Calu3 (cell line): ENCODE measurements at places on chromosomes 12 and 14. TPM values are rescaled to one million over a fixed set of nuclear protein-coding genes. Genes with fewer than 3 reads are reported as not detected.

- DNase-seq: no peak
Observed at GRCh38 chr12:97940629-97941028, 478.0 kb downstream of the RMST start.

DNA sequence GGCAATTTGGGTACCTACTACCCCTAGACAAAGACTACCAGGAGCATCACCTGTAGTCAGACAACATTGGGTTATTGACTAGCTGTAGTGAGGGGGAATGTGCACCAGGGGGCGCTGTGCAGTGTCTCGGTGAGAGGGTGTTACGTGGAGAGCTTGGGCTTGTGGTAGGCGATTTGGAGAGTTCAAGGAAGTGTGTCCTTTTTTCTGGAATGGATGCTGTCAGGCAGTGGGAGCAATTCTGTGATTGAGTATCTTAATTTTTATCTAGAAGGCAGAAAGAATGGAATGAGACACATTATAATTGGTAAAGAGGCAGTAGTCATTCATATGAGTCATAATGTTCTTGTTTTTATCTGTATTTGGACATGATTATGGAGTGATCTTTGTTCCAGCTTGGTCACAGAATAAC lies 187.7 kb downstream of the GALC start:
- peak; percentile 66 for DNase-seq

GRCh38 chr14:89164168-89165073 lies 252.6 kb downstream of the FOXN3 start:
- DNase-seq: no peak

GRCh38 chr12:128976120-128976738 lies 123.0 kb downstream of the GLT1D1 start:
- DNase-seq: no peak

CLEC4D gene
- not detected in 2 replicates for total RNA-seq

DCAF4 gene
- total RNA-seq: 20.8 and 21.6 TPM in 2 replicates
